ENCODE measurements at places on chromosomes 12 and 14. TPM values are rescaled to one million over a fixed set of nuclear protein-coding genes. Genes with fewer than 3 reads are reported as not detected.

Gene TPH2
- total RNA-seq, result not detected

Gene GOLGA5
- total RNA-seq, result 38.1 TPM

Gene FGF23
- not detected for total RNA-seq

Gene CLEC7A
- not detected for total RNA-seq

Gene RIPK3
- total RNA-seq, result under 0.01 TPM

Gene ATP2B1
- total RNA-seq, result 63.8 TPM

Gene FOXG1
- total RNA-seq, result not detected

Gene TSPAN19
- 0.67 TPM for total RNA-seq

Gene PIGH
- 18.2 TPM for total RNA-seq

Gene SYNDIG1L
- not detected for total RNA-seq

Gene LUM
- total RNA-seq, result not detected

Gene SYNE2
- total RNA-seq, result 43.5 TPM

Gene SMOC1
- total RNA-seq, result 22.3 TPM

Gene PLA2G1B
- total RNA-seq, result not detected

Gene CCDC77
- total RNA-seq, result 5.3 TPM

Gene CACNA2D4
- total RNA-seq, result not detected

Gene REM2
- 0.40 TPM for total RNA-seq

Gene KRT73
- total RNA-seq, result not detected

Gene MGP
- 55.5 TPM for total RNA-seq

Gene KCNC2
- total RNA-seq, result not detected

Gene SLC25A47
- total RNA-seq, result not detected

Gene RPL41
- total RNA-seq, result 847 TPM

Gene WNT1
- not detected for total RNA-seq

Gene TCTN2
- total RNA-seq, result 19.2 TPM

Gene KRT6B
- total RNA-seq, result 3,751 TPM

Gene ITGA7
- total RNA-seq, result 0.64 TPM

Gene SLCO1A2
- total RNA-seq, result not detected

Gene TPPP2
- total RNA-seq, result not detected

Gene CABP1
- 0.45 TPM for total RNA-seq

Gene GXYLT1
- 19.1 TPM for total RNA-seq

Gene TAS2R20
- 5.7 TPM for total RNA-seq

Gene BIN2
- not detected for total RNA-seq

Gene POTEG
- total RNA-seq, result not detected

Gene GPR132
- not detected for total RNA-seq

Gene ACOT6
- total RNA-seq, result not detected

Gene PKP2
- total RNA-seq, result 42.3 TPM

Gene FBXO34
- 16.1 TPM for total RNA-seq

Gene TMTC1
- 40.6 TPM for total RNA-seq

Measured in mammary epithelial cell (primary cell).